ENCODE measurements at places on chromosomes 7 and 10. TPM values are rescaled to one million over a fixed set of nuclear protein-coding genes. Genes with fewer than 3 reads are reported as not detected.

DNA sequence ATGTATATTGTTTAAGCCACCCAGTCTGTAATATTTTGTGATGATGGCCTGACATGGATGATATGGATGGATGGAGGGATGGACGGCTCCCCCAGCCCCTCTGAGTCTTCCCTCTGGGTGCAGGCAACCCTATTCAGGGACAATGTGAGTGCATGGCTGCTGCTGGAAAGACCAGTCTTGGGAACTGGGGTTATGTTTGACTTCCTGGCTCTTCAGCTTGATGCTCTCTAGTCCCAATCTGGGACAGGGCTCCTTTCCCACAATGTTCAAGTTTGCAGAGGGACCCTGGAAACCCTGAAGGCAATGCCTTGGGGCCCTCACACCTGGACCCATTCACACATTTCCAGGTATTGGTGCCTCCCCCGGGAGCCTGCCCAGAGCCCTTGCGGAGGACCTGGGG, 52.3 kb upstream of the RET start:
- no peak for DNase-seq

The TFPI2 gene
- 1.8 TPM for polyA plus RNA-seq

DNA sequence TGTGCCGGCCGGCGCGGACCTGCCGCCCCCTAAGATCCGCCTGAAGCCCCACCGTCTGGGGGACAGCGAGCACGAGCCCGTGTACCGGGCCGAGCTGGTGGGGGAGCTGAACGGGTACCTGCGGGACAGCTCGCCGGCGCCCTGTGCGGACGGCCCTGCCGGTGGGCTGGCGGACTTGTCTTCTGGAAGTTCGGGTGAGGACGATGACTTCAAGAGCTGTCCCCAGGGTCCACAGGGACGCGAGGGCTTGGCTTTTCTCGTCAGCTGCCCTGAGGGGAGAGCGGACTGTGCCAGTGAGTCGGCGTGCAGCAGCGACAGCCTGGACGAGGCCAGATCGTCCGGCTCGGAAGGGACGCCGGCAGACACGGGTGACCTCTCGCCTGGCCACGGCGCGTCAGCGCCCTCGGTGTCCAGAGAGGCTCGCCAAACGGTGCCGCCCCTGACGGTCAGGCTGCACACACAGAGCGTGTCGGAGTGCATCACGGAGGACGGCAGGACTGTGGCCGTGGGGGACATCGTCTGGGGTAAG, 8.5 kb downstream of the PWWP2B start:
- no peak for DNase-seq

DNA sequence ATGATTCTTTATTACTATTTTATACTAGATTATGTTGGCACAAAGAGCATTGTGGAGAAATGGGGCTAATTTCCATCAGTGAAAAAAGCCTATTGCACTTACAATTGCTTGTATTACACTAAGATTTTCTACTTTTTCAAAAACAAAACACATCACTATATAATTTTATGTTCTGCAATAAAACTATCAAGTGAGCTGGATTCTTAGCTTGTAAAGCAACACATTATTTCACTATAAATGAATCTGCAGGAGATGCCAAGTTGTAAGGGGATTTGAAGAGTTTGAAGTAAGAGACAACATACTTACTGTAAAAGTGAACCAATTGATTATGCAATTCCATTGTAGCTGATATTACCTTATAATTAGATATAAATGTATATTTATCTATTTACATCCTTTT, 333.3 kb upstream of the SEMA3D start:
- no peak for DNase-seq

GRCh38 chr10:75057680-75058079, 53.8 kb upstream of the SAMD8 start:
- DNase-seq: no peak

GRCh38 chr10:43041422-43042342, 35.2 kb upstream of the RET start:
- DNase-seq: no peak

The GIMAP7 gene
- 9.0 TPM for polyA plus RNA-seq

The FFAR4 gene
- polyA plus RNA-seq: 0.43 TPM

DNA sequence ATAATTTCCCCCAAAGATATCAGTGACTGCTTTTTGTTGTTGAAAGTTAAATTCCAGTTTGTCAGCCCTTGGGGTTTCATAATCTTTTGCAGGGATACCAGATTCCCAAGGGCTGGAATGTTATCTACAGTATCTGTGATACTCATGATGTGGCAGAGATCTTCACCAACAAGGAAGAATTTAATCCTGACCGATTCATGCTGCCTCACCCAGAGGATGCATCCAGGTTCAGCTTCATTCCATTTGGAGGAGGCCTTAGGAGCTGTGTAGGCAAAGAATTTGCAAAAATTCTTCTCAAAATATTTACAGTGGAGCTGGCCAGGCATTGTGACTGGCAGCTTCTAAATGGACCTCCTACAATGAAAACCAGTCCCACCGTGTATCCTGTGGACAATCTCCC, 3.2 kb downstream of the CYP26A1 start:
- DNase-seq: no peak

- DNase-seq: no peak
Measured at GRCh38 chr7:21243265-21243664, 184.6 kb upstream of the SP4 start.

The CTNNA3 gene
- 7.5 TPM for polyA plus RNA-seq

The MKLN1 gene
- 21.2 TPM for polyA plus RNA-seq

The LIPJ gene
- 0.05 TPM for polyA plus RNA-seq

DNA sequence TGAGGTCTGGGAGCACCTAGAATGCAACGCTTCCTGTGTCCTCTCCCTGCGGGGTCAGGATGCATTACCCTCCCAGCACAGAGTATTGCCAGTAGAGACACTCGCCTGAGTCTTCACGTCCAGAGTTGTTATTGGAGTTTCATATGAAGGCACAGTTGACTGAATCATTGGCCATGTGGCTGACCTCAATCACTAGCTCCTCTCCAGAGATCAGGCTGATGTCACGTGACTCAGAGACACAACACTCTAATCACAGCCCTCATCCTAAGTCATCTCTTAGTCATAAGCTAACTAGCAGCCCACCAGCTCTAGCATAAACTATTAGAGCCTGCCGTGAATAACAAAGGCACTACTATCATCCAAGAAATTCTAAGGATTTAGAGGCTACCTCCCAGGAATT, 107.8 kb downstream of the HECW1 start:
- DNase-seq: no peak

The HOXA4 gene
- 24.6 TPM for polyA plus RNA-seq

GRCh38 chr10:534047-534566, 155.4 kb downstream of the DIP2C start:
- no peak for DNase-seq

- DNase-seq: no peak
Measured at GRCh38 chr7:20561466-20561865, 54.0 kb upstream of the ABCB5 start.

DNA sequence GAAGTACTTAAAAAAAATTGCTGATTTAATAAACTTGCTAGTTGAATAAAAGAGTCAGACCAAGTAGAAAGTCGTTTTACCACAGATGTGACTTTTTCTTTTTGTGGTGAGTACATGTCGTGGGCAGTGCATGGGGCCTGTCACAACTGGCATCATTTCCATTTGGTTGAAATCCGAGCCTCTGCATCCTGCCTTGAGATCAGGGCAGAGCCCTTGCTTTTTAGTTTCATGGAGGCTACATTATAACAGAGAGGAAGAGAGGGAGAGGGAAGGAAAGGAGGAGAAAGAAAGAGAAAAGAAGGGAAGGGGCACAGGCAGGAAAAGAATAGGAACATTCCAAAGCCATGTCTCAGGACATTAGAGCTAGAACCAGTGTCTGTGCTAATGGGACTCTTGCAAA, 20.4 kb upstream of the INSYN2A start:
- DNase-seq: no peak

GRCh38 chr7:149495785-149496641, 1.6 kb downstream of the ZNF746 start:
- DNase-seq: peak; percentile 77

- no peak for DNase-seq
Measured at GRCh38 chr7:153530441-153530840, 521.8 kb upstream of the DPP6 start.

The PLAU gene
- polyA plus RNA-seq: 32.5 TPM

The GIMAP1 gene
- polyA plus RNA-seq: 2.9 TPM

The NANOS1 gene
- polyA plus RNA-seq: 6.0 TPM

DNA sequence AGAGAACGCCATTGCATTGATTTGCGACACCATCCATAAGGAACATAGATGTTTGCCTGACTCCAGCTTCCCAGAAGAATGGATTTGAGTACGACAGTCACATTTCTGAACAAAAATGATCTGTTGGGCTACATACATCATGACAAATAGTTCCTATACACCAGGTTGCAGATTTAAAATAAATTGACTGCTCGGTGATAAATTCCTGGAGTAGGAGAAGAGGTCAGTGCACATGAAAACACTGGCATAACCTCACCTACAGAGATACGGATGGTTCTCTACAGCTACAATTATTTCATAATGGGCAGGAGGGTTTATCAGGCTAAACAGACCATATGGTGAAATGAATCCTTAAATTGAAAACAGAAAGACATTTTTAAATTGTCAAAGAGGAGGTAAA, 316.5 kb upstream of the ADARB2 start:
- DNase-seq: no peak

GRCh38 chr7:88027724-88028123, 93.7 kb downstream of the ADAM22 start:
- DNase-seq: no peak

- DNase-seq: no peak
Measured at GRCh38 chr7:1883031-1883761, 213.1 kb downstream of the ELFN1 start.

GRCh38 chr7:26937939-26938623, 73.7 kb upstream of the SKAP2 start:
- DNase-seq: no peak

- DNase-seq: no peak
Measured at GRCh38 chr7:113373863-113374262, 255.5 kb upstream of the SMIM30 start.

GRCh38 chr7:142376356-142376997, 118.6 kb upstream of the PRSS58 start:
- DNase-seq: no peak

GRCh38 chr10:33133557-33133956, 175.5 kb upstream of the ITGB1 start:
- no peak for DNase-seq

Data from hindlimb muscle (tissue), 1 donor.